Fibroblast of the aortic adventitia (primary cell): ENCODE measurements at places on chromosomes 12 and 14.
A peak's percentile ranks its signal among the peaks of the same experiment; 100 is the strongest.

DNA sequence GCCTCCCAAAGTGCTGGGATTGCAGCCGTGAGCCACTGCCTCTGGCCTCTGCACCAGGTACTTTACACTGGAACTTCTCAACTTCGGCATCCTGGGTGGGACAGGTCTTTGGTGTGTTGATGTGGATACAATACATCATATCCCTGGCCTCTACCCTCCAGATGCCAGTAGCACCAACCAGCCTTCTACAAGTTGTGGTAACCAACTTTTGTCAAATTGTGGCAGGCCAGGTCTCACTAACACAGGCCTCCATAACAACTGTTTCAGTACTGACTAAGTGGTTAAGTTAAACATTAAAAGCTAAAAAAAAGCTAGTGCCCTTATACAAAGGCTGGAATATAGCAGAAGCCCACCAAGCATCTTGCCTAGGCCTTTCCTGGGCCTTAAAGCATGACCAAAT, 232.9 kb downstream of the PCNX1 start:
- DNase-seq = no peak

GRCh38 chr12:107478881-107479280, 206.7 kb upstream of the PWP1 start:
- peak; percentile 57 for DNase-seq

DNA sequence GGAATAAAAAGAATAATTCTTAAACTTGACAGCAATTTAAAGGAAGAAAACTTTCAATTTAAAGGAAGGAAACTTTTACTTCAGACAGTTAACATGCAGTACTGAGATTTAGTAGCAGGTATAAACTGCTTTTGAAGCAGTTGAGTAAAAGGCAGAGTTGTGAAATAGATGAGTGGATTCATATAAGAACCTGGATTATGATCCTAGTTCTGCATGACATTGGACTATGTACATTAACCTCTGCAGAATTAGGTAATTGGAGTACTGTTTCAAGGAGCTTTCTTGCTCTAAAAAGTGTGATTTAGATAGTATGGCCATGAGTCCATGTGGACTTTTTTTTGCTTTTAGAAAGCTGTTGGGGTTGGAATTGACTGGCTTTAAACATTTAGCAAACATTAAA, 29.7 kb downstream of the ATP2A2 start:
- DNase-seq = no peak

GRCh38 chr14:72683787-72684186, 210.1 kb downstream of the DPF3 start:
- DNase-seq = no peak

DNA sequence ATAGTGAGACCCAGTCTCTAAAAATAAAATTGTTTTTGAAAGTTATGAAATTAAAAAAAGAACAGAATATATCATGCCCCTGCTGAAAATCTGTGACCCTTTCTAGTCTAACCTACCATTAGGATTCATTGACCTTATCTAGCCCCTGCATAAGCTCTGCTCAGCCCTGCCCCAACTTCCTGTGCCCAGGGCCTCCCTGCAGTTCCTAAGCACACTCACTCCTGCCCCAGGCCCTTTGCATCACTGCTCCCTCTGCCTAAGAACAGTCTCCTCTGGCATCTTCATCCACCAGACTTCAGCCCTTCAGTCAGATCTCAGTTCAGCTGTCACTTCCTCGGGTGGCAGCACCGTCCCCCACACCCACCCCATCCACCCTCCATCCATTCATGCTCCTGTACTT, 55.4 kb downstream of the SCARB1 start:
- DNase-seq = no peak

DNA sequence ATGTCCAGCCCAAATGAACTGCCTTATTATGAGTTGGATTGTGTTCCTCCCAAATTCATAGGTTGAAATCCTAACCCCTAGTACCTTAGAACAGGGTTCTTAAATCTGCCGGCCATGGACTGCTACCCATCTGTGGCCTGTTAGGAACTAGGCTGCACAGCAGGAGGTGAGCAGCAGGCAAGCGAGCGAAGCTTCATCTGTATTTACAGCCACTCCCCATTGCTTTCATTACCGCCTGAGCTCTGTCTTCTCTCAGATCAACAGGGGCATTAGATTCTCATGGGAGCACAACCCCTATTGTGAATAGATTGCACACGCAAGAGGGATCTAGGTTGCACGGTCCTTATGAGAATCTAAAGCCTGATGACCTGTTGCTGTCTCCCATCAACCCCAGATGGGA, 9.8 kb upstream of the EML5 start:
- DNase-seq = no peak

GRCh38 chr12:8038659-8039114, 6.2 kb downstream of the FOXJ2 start:
- DNase-seq = peak; percentile 65
